ENCODE measurements at places on chromosomes 4 and X. TPM values are rescaled to one million over a fixed set of nuclear protein-coding genes. Genes with fewer than 3 reads are reported as not detected.

The CSAG2 gene
- not detected for total RNA-seq

The CNGA1 gene
- total RNA-seq, result 7.2 TPM

The SCD5 gene
- total RNA-seq, result 1.9 TPM

The FAM53A gene
- 0.92 TPM for total RNA-seq

The TXK gene
- total RNA-seq, result 1.4 TPM

The IL13RA2 gene
- 0.16 TPM for total RNA-seq

The PRDM8 gene
- total RNA-seq, result 0.40 TPM

The MORC4 gene
- 13.9 TPM for total RNA-seq

The TECRL gene
- total RNA-seq, result not detected

The SLC7A11 gene
- 16.3 TPM for total RNA-seq

The SLC39A8 gene
- 3.1 TPM for total RNA-seq

The IGSF1 gene
- 0.08 TPM for total RNA-seq

The MAGIX gene
- total RNA-seq, result 4.7 TPM

The MAGEE1 gene
- 0.84 TPM for total RNA-seq

The RS1 gene
- not detected for total RNA-seq

The COL25A1 gene
- 0.04 TPM for total RNA-seq

The ADH7 gene
- 120 TPM for total RNA-seq

The KLHL4 gene
- 0.08 TPM for total RNA-seq

The STK32B gene
- total RNA-seq, result 0.28 TPM

The GAGE1 gene
- not detected for total RNA-seq

The TBC1D19 gene
- 2.7 TPM for total RNA-seq

The GJB1 gene
- total RNA-seq, result 0.12 TPM

The CT55 gene
- total RNA-seq, result not detected

The GLRA3 gene
- not detected for total RNA-seq

The RRAGB gene
- total RNA-seq, result 5.6 TPM

The XAGE2 gene
- total RNA-seq, result not detected

The CCDC158 gene
- total RNA-seq, result not detected

The EGF gene
- 0.24 TPM for total RNA-seq

The ZNF718 gene
- total RNA-seq, result 3.3 TPM

The TCEAL5 gene
- not detected for total RNA-seq

The DACH2 gene
- total RNA-seq, result not detected

The SLC25A4 gene
- total RNA-seq, result 9.1 TPM

The UCP1 gene
- not detected for total RNA-seq

The PCDH7 gene
- 13.6 TPM for total RNA-seq

The CT83 gene
- total RNA-seq, result not detected

The FSTL5 gene
- not detected for total RNA-seq

The NEXMIF gene
- 0.08 TPM for total RNA-seq

The TRIM61 gene
- not detected for total RNA-seq

The RHOH gene
- total RNA-seq, result 1.2 TPM

The STS gene
- total RNA-seq, result 1.6 TPM

The NALF2 gene
- total RNA-seq, result 0.60 TPM

The SPANXD gene
- total RNA-seq, result not detected

The MAGEC1 gene
- total RNA-seq, result not detected

The SCML2 gene
- 0.64 TPM for total RNA-seq

The UGT2B7 gene
- total RNA-seq, result not detected

The LDOC1 gene
- 6.5 TPM for total RNA-seq

The TNMD gene
- total RNA-seq, result not detected

The PSAPL1 gene
- total RNA-seq, result not detected

The CCDC149 gene
- 2.7 TPM for total RNA-seq

The CHRDL1 gene
- 1.7 TPM for total RNA-seq

The POU3F4 gene
- not detected for total RNA-seq

The TMEM31 gene
- total RNA-seq, result not detected

The SHROOM2 gene
- total RNA-seq, result 7.7 TPM

The HTR2C gene
- total RNA-seq, result not detected

The PABPC1L2B gene
- not detected for total RNA-seq

The GUCY1B1 gene
- 0.96 TPM for total RNA-seq

The LRRC66 gene
- 0.12 TPM for total RNA-seq
